ENCODE measurements at places on chromosomes 16 and 17.

DNA sequence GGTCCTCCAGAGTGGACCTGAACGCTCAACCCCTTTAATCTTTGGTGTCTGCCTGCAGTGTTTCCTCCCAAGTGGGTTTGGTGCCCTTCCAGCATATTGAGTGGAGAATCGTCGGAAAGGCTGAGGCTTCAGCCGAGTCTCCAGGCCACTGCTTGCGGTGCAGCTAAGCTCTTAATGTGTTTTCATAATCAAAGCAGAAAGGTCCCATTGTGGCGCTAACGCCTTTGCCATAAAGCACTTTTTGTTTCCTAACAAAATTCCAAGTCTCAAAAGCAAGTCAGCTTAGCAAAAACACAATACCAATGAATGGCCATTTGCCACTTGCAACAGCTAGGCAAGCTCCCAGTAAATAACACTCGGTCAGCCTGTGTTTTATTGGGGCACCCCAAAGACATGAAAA is 57.6 kb downstream of the KSR1 start:
- DNase-seq, result no peak
- H3K27ac ChIP-seq, result no peak overlapping the region
- no peaks in the 10 kb centered on the region for H3K36me3 ChIP-seq
- no peak overlapping the region for H3K4me3 ChIP-seq
- H3K27me3 ChIP-seq, result no peaks in the 10 kb centered on the region
- no peaks in the 10 kb centered on the region for H3K4me1 ChIP-seq

GRCh38 chr17:73533127-73533526 is 111.1 kb downstream of the SDK2 start:
- no peaks in the 10 kb centered on the region for H3K4me1 ChIP-seq
- no peaks in the 10 kb centered on the region for H3K36me3 ChIP-seq
- H3K27me3 ChIP-seq, result peaks cover 87% of the 10 kb centered on the region

DNA sequence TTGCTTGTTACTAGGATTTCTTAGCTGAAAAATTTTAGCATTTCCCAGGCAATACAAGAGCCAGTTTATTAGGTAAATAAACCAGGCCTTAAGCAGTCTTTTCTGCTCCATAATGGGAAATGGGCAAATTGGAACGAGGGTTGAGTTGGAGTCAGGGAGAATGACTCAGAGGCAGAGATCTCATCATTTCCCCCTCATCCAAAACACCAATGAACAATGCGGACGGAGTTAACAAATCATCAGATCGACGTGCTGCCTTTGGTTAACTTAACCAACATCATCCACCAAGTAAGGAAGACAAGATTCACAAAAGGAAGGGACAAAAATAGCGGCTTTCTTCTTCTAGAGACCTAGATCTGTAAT is 243.5 kb downstream of the STX8 start:
- H3K36me3 ChIP-seq, result no peaks in the 10 kb centered on the region
- no peak overlapping the region for H3K27ac ChIP-seq
- DNase-seq, result no peak
- H3K4me1 ChIP-seq, result no peaks in the 10 kb centered on the region
- no peaks in the 10 kb centered on the region for H3K27me3 ChIP-seq
- H3K4me3 ChIP-seq, result no peak overlapping the region

- H3K4me1 ChIP-seq, result peaks cover 9% of the 10 kb centered on the region
- no peak overlapping the region for H3K4me3 ChIP-seq
- no peak for DNase-seq
- H3K27me3 ChIP-seq, result no peaks in the 10 kb centered on the region
- H3K36me3 ChIP-seq, result no peaks in the 10 kb centered on the region
Observed at GRCh38 chr16:4524571-4524970, 14.0 kb downstream of the CDIP1 start.

GRCh38 chr16:19858340-19859018 is 26.2 kb downstream of the GPRC5B start:
- no peaks in the 10 kb centered on the region for H3K4me1 ChIP-seq
- DNase-seq, result no peak
- no peaks in the 10 kb centered on the region for H3K27me3 ChIP-seq
- H3K4me3 ChIP-seq, result no peak overlapping the region
- no peaks in the 10 kb centered on the region for H3K36me3 ChIP-seq
- no peak overlapping the region for H3K27ac ChIP-seq

DNA sequence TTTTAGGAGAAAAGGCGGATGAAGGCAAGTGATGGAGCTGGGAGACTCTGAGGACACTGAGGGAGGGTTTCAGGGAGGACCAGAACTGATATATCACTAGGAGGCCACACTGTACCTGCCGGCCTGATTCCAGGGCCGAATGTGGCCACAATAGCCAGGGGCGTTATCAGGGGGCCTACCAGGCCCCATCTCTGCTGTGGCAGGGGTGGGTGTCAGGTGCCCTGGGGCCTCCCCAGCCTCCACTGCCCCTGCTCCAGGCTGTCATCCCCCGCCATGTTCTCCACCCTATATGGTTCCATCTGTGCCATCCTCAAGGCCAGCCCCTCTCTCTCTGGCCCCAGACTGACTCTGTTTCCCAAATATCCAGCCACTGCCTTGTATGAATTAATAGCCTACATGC is 246.5 kb downstream of the GSG1L start:
- no peaks in the 10 kb centered on the region for H3K36me3 ChIP-seq
- no peak overlapping the region for H3K27ac ChIP-seq
- no peak overlapping the region for H3K4me3 ChIP-seq
- DNase-seq, result no peak

DNA sequence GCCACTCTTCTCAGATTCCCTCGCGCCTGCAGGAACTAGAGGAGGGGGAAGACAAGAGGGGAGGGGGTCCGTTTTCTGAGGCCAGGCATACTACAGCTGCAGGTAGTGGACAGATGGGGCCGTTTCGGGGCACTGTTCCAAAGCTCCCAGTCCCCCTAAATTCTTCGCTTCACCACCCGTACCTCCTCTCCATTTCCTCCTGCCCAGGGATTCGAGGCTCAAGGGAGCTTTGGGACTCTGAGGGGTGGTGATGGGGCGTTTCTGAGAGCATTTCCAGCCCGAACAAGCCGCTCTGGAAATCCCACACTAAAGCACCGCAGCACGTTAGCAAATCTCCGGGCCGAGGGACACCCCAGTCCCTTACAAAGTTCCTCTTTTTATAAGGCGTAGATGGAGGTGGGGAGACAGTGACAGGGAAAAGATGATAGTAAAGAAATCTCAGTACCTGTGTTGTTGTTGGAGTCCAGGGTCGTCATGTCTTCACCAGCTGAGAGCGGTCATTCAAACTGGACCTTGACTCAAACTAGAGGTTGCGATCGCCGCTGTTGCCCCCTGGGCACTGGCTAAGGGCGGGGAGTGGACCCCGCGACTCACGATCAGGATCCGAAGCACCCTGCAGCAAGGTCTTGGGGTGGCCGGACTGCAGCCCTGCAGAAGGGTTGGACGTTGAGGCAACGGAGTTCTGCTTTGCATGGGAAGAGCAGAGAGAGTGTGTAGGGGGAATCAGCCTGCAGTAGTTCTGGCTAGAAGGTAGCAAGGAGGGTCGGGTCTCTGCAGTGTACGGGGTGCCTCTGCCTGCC is 570 bp downstream of the NR1D1 start:
- H3K4me3 ChIP-seq, result peak overlapping the region; percentile 92
- peak; percentile 14 for DNase-seq
- no peaks in the 10 kb centered on the region for H3K27me3 ChIP-seq
- peak overlapping the region; percentile 78 for H3K27ac ChIP-seq
- H3K4me1 ChIP-seq, result peaks cover 68% of the 10 kb centered on the region

DNA sequence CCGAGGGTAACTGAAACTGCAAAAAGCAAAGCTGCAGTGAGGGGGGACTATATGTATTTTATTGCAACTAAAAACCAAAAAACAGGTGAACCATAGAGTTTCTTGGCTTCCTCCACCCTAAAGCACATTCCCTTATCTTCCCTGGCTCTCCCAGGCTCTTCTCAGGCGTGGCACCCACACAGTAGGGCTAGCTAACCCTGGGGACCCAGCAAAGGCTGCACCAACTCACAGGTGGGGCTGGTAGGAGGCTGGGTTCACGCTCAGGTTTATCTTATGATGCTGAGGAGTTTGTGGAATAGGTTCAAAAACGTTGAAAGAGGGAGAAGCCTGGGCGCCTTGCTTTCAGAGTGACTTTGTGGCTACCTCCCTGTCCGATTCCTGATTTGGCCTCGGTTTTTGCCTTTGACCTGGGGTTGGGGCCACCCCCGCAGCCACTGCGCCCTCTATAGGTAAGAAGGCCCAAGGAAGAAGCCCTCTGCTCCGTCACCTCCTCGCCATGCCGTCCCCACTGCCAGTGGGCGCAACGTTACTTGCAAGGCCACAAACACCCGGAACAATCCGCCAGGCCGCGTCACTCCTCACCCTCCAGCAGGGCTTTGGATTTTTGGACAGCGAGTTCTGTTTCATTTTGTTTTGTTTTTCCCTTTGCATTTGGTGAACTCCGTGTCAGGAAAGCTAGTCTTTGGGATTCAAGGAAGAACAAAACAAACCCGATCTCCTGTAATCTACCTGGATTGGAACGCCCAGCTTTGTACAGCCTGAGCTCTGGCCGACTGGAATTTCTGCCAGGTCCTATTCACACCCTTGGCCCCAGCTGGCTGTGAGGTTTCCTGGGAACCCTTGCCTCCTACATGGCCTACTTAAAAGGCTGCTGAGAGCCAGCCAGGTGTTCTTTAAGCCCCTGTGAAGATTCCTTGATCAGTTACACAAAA is 60.8 kb downstream of the TBC1D16 start:
- no peak overlapping the region for H3K4me3 ChIP-seq
- H3K27ac ChIP-seq, result no peak overlapping the region
- H3K4me1 ChIP-seq, result no peaks in the 10 kb centered on the region
- DNase-seq, result no peak
- peaks cover 99% of the 10 kb centered on the region for H3K27me3 ChIP-seq

- H3K4me3 ChIP-seq, result no peak overlapping the region
- H3K27ac ChIP-seq, result no peak overlapping the region
- H3K4me1 ChIP-seq, result peaks cover 11% of the 10 kb centered on the region
- no peaks in the 10 kb centered on the region for H3K27me3 ChIP-seq
Observed at GRCh38 chr17:50815400-50815799, 20.0 kb upstream of the WFIKKN2 start.

GRCh38 chr16:68987734-68988457 is 117.6 kb upstream of the HAS3 start:
- H3K36me3 ChIP-seq, result no peaks in the 10 kb centered on the region
- no peak for DNase-seq
- H3K27ac ChIP-seq, result no peak overlapping the region
- no peaks in the 10 kb centered on the region for H3K27me3 ChIP-seq
- no peak overlapping the region for H3K4me3 ChIP-seq
- H3K4me1 ChIP-seq, result no peaks in the 10 kb centered on the region

DNA sequence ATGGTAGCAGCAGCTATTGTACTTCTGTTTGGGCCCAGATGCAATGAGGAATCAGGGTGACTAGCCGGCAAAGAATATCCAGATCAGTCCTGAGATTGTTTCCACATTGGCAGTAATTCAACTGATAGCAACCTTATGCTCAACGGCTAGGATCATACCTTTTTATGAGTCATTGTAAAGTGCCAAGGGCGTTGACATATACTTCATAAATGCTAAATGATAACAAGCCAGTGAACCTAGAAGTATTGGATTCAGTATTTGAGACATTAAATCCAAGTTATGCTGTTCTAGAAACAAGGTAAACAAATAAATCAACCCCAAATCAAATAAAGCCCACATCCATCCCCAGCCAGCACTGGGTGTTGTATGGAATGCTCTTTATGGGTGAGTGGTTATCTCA is 207.1 kb upstream of the ZFHX3 start:
- H3K27ac ChIP-seq, result no peak overlapping the region
- DNase-seq, result no peak
- no peaks in the 10 kb centered on the region for H3K27me3 ChIP-seq
- no peaks in the 10 kb centered on the region for H3K36me3 ChIP-seq

GRCh38 chr17:78223061-78223460 is 8.4 kb upstream of the TMEM235 start:
- H3K27ac ChIP-seq, result no peak overlapping the region
- H3K4me3 ChIP-seq, result no peak overlapping the region
- DNase-seq, result no peak

GRCh38 chr16:29925105-29925756 is 795 bp downstream of the KCTD13 start:
- H3K4me1 ChIP-seq, result 0 out of 2 replicates have a peak, but pooled peaks cover 7% of the 10 kb centered on the region
- DNase-seq, result no peak
- H3K27ac ChIP-seq, result no peak overlapping the region

GRCh38 chr17:29283961-29284360 is 10.0 kb downstream of the NUFIP2 start:
- no peaks in the 10 kb centered on the region for H3K27me3 ChIP-seq
- H3K4me3 ChIP-seq, result no peak overlapping the region
- DNase-seq, result no peak
- peaks cover 28% of the 10 kb centered on the region for H3K36me3 ChIP-seq

Measured in MM.1S (cell line).